Activated naive CD8-positive, alpha-beta T cell treated with anti-CD3 and anti-CD28 coated beads for 36 hours (primary cell): ENCODE measurements at places on chromosomes 13 and 19.

GRCh38 chr13:112894673-112895481, 74.1 kb upstream of the MCF2L start:
- H3K36me3 ChIP-seq = no peaks in the 10 kb centered on the region
- DNase-seq = no peak
- H3K27me3 ChIP-seq = peaks cover 7% of the 10 kb centered on the region
- peaks cover 4% of the 10 kb centered on the region for H3K4me1 ChIP-seq
- no peak overlapping the region for H3K4me3 ChIP-seq

DNA sequence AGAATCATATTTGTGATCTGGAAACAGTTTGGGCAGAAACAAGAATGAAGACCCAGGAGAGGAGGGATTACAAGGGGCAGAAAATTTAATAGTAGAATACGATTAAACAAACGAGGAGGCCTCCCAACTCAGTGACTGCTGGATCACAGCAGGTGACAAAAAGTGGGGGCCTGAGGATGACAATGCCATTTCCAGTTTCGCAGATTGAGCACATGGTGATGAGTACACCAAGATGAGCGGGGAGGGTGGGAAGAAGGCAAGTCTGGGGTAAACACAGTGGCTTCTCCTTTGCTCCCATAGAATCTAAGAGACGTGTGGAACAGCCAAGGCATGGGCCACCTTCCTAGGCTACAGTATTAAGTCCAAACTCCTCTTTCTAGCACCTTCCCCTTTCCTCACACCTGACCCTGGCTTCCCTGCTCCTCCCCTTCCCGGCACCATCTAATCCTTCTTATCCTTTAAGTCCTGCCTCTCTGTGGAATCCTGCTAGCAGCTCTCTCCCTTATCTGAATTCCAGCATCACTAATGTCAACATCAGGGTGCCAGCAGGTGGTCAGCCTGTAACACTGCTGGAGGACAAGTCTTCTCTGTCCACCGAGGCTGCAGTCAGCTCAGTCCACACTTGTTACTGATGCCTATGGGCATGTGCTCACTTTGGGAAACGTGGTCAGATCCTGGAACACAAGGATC, 13.5 kb downstream of the ATP7B start:
- no peaks in the 10 kb centered on the region for H3K36me3 ChIP-seq
- no peak overlapping the region for H3K4me3 ChIP-seq
- no peak for DNase-seq
- peaks cover 2% of the 10 kb centered on the region for H3K4me1 ChIP-seq

DNA sequence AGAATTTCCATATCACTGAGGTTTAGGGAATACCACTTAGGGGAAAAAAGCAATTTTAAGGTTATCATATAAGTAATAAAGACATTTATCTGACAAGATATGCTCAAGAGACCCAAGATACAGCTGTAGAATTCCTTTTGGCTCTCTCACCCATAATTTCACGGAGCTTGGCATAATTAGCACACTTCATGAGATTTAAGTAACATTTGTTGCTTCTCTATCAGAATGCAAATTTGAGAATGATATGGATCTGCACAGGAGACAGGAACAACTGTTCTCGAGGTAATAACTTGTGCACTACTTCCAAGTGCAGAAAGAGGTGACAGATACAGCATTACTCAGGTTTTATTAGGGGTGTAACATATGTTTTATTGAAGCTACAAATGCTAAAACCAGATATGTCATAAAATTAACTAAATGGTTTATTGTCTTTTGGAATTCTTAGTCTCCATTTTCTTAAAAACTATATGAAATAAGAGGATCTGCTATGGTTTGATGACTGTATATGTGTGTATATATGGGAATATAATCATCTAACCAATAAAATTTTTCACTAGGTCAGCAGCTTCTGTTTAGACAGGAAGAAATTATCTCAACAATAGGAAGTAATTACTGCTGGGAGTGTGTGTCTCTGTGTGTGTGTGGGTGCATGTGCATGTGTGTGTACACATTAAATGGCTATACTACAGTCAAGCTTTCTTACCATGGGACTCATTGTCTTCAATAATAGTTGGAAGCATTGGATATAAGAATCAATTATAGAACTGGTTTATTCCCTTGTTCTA, 401.3 kb downstream of the PCDH17 start:
- H3K27me3 ChIP-seq = no peaks in the 10 kb centered on the region
- no peaks in the 10 kb centered on the region for H3K36me3 ChIP-seq
- no peaks in the 10 kb centered on the region for H3K4me1 ChIP-seq
- no peak overlapping the region for H3K27ac ChIP-seq
- DNase-seq = no peak

DNA sequence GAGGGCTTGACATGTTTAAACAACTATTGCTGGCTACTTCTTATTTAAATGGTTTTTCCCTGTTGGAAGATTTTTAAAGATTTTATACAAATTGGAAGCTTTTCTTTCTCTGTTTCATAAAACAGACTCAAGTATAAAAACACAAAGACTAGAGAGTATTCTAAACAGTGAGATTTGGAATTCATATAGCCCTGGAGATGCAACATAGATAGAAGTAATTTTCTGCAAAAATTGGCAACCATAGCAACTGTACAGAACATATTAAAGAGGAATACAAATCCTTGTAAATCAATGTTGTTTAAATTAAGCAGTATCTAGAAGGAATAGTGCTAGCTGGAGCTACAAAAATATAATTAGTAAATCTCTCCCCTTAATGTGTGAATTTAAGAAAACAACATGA, 2612.9 kb upstream of the PCDH20 start:
- H3K4me1 ChIP-seq = no peaks in the 10 kb centered on the region
- DNase-seq = no peak
- H3K27ac ChIP-seq = no peak overlapping the region
- H3K27me3 ChIP-seq = no peaks in the 10 kb centered on the region
- no peaks in the 10 kb centered on the region for H3K36me3 ChIP-seq
